Amniotic stem cell (primary cell): ENCODE measurements at places on chromosomes 7 and 10.

DNA sequence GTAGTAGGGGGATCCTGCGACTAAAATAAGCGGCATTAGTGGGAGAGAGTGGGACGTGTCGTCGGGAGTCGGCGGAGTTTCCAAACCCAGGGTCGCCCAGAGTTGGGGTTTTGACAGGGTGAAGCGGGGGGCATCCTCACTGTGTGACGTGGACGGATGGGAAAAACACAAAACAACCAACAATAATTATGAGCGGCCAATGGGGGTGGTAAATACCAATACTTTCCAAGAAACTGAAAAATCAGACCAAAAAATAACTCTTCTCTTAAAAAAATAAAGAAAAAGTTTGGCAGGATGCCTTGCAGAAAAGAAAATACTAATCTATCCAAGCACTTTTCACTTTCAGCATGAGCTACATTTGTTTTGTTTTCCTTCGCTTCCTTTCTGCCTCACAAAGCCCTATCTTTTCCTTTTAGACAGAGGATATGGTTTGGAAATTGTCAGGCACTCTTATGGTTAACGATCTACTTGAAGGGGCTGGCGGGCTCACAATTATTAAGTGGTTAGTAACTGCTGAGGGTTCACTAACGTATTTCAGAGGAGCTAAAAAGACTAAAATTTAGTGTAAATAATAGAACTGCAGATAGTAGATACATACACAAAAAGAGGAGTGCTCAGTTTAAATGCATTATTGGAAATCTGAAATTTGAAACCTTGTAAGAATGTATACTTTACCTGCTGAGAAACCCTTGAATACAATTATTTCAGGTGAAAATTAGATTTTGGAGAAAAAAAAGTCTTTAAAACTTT lies 802 bp upstream of the CDK6 start:
- no peak for DNase-seq

DNA sequence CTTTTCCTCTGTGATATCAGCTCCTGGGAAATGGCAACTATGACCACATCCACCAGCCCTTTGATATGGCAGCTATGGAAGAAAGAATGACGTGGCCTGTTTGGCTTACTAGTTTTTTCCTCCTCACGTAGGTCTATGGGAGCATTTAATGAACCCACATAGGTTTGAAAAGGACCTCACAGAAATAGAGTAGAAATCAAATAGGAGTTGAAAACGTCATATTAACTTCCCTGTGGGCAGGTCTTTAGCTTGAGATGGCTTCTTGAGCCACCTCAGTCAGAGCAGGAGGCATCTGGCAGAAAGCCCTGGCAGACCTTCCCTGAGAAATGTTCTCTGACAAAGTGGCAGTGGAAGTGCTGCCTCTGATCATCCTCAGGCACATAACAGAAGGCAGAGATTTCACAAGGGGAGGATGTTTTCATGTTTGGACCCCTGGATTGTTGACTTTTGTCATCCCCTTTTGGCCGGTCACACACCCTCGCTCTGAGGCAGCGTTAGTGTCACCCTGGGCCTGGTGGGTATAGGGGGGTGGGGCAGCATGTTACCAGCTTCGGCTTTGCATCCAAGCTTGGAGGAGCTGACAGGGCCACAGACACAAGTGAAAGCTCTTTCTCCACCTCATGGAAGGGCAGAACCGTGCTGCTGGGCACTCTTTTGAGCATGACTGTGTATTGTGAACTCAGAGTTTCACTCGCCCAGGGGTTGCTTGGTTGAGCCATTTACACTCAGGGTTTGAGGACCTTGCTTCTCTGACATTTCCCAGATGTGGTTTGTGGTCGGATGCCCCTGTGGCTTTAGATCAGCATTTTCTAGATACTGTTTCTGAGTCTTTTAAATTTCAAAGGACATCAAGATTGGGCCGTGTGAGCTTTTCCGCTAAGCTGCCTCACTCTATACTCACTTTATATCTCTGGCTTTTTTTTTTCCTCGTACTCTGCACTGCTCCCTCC lies 184.2 kb downstream of the STK31 start:
- DNase-seq: no peak

DNA sequence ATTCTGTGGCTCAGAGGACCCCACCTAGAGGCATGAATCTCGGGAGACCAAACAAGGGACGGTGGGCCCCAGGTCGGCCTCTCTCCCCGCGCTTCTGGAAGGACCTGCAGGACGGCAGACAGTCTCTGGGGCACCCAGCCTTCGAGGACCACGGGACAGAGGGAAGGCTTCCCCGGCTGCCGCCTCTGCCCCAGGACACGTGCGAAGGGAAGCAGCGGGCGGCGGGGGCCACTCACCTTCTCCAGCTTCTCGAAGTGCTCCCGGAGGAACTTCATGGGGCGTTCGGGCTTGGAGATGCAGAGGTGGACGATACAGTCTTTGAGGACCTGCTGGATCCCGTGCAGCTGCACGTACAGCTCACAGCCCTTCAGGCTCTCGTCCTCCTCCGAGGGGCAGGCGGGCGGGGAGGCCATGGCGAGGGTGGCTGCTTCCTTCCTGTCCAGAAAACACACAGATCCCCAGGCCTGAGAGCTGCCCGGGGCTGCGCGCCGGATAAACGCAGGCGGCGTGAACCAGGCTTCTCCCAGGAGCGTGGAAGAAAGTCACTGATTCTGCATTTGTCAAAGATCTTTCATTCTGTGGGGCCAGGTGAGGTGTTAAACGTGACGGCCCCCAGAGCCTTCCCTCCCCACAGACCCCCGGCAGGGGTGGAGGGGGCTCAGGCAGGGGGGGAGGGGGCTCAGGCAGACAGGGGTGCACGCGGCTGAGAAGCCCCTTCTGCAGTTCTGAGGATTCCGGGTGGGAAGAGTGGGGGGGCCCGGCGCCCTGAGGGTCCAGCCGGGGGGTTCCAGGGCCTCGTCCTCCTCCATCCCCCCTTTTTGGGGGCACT lies 15.2 kb upstream of the DNAAF5 start:
- DNase-seq: no peak

DNA sequence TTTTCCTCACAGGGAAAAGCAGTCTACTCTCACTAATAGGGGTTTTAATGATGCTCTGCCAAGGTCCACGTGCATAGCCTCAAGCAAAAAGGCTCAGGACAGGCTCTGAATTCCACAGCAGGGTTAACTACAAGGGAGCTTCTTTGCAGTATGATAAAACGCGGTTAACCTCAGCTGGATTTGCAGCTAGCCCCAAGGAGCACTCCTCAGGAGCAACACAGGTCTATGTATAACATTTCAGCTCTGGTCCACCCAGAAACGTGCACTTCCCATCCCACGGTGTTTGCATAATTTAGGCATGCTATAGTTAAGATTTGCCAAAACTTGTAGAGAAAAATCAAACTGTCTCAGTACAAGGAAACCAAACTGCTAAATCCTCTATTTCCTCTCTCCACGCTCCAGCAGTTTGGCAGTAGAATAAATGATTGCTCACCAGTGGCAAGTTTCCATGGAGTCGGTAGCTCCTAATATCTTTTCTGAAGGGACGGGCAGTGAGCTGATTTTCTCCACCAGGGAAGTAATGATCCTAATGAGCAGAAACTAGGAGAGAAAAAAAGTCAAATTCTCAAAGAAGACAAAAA lies 13.1 kb upstream of the ASB4 start:
- no peak for DNase-seq

DNA sequence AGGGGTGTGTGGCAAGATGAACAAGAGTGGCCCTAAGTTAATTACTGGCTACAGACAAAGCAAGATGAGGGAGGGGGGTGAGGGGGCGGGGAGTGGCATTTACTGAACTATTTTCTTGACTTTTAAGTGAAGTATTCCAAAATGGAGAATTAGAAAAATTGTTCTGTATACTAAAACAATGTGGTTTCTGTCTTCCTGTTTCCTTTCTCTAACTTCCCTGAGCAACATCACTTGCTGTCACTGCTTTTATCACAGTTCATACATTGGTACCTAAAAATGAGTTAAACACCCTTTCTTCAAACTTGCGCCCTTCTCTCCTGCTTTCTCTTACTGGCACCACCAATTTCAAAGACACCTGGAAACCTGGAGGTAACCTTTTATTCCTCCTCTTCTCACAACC lies 21.6 kb downstream of the PDZD8 start:
- no peak for DNase-seq

DNA sequence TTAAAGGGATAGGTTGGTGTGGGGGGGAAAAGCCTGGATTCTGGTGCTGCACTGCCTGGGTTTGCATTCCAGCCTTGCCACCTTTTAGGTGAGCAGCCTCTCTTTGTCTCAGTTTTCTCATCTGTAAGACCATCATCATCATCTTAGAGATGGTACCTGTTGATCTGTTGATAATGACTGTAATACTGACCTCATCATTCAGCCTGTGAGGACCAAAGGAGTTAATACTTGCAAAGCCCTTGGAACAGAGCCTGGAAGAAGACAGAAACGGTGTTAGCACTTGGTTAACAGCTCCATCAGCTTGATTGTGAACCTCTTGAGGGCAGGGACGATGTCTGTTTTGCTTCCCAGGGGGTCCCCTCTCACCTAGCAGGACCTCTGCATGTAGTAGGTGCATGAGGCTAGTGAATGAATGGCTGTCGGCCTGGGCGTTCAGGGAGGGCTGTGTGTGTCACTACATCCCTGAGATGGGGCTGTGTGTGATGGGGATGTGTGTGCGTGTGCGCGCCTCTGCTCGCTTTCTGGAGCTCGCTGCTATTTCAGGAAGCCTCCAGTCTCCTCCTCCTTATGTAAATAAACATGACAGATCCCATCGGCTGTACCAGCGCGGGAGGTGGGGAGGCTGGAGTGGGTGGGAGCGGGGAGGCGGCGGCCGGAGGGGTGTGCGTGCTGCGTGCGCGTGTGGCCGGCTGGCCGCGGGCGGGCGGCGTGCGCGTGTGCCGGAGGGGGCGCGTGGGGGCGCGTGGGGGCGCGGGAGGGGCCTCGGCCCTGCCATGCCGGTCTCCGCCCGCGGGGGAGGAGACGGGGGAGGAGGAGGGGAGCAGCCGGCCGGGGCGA lies 61.2 kb downstream of the NEURL1 start:
- DNase-seq: peak; percentile 59
